ENCODE measurements at places on chromosomes 3 and 15. TPM values are rescaled to one million over a fixed set of nuclear protein-coding genes. Genes with fewer than 3 reads are reported as not detected.

GRCh38 chr3:8761866-8762265 is 7.5 kb downstream of the OXTR start:
- H3K27ac ChIP-seq: no peak overlapping the region
- no peak for DNase-seq
- no peaks in the 10 kb centered on the region for H3K36me3 ChIP-seq
- peaks cover 7% of the 10 kb centered on the region for H3K27me3 ChIP-seq

DNA sequence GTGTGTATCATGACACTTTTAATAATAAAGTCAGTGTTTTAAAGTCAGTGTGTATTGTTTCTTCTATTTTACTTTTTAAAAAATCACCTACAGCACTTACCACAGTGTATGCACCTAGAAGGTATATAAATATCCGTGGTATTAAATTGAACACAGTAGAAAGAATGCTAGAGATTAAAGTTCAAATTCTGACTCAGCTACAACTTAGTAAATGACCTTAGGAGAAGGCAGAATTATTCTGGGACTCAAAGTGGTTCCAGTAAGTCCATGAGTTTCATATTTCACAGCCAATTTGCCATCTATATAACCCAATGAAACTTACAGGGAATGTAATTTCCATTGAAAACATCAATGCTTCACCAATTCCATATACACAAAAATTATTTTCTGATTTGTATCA is 52.7 kb upstream of the MAP4 start:
- H3K4me1 ChIP-seq: peaks cover 8% of the 10 kb centered on the region
- H3K36me3 ChIP-seq: no peaks in the 10 kb centered on the region
- DNase-seq: no peak
- no peaks in the 10 kb centered on the region for H3K27me3 ChIP-seq
- no peak overlapping the region for H3K27ac ChIP-seq

DNA sequence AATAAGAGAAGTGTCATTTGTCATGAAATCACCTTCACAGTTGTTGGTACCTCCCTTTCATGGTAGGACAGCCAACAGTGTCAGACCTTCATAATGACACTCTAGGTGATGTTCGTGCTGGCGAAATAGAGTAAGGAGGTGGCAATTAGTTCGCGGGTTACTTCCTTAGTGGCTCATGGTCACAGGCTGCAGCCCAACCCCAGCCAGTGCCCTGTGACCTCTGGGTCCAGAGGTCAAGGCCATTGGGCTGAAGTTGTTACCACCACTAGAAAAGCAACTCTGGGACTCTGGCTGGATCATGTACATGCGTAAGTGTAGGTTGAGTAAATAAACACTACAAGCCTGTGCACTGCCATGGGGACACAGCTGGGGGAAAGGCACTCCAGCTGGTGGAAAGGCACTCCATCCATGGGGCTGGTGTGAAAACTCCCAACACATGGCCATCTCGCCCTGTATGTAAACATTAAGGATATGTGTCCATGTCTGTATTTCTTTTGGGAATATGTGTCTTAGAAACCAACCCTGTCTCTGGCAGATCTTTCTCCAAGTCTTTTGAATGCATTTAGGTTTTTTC is 106.7 kb downstream of the RYK start:
- H3K4me1 ChIP-seq: peaks cover 5% of the 10 kb centered on the region
- H3K27me3 ChIP-seq: peaks cover 2% of the 10 kb centered on the region
- no peak overlapping the region for H3K4me3 ChIP-seq

The ESYT3 gene
- not detected for polyA plus RNA-seq

The CNTN6 gene
- polyA plus RNA-seq: not detected

Measured in immature natural killer cell (primary cell).